ENCODE measurements at places on chromosomes 4 and X. TPM values are rescaled to one million over a fixed set of nuclear protein-coding genes. Genes with fewer than 3 reads are reported as not detected.

Gene PF4V1
- total RNA-seq, result not detected

DNA sequence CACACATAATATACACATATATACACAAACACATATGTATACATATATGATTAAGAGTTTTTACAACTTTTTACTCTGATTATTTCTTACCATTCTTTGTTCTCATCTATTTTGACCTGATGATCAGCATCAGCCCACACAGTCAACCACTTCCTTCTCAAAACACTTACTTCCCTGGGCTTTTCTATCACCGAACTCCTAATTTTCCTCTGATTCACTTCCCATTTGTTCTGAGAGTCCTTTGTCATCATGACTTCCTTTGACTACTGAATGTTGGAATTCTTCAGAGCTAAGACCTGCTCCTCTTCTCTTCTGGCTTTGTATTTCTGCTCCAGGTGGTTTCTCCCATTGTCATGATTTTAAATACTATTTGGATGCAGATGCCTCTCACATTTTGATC, 209.5 kb upstream of the AFF2 start:
- no peak for DNase-seq
- H3K27me3 ChIP-seq, result no peaks in the 10 kb centered on the region
- H3K4me3 ChIP-seq, result no peak overlapping the region
- no peaks in the 10 kb centered on the region for H3K4me1 ChIP-seq

Gene ADAD1
- not detected for total RNA-seq

DNA sequence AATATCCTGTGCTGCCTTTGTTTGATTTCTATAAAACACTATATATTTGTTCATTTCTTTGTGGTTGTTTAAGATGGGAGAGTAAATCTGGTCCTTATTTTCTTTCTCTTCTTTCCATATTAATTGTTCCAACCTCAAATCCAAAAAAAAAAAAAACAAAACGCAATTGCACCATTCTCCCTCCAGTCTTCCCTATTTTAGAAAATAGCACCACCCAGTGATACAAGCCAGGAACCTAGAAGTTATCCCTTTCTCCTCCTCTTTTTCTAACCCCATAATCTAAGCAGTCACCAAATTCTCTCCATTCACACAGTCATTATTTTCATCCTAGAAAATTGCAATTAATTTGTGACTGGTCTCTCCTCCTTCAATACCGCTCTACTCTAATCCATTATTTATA, 107.8 kb downstream of the GABRA3 start:
- no peaks in the 10 kb centered on the region for H3K36me3 ChIP-seq
- H3K27me3 ChIP-seq, result no peaks in the 10 kb centered on the region
- H3K27ac ChIP-seq, result no peak overlapping the region
- DNase-seq, result no peak

DNA sequence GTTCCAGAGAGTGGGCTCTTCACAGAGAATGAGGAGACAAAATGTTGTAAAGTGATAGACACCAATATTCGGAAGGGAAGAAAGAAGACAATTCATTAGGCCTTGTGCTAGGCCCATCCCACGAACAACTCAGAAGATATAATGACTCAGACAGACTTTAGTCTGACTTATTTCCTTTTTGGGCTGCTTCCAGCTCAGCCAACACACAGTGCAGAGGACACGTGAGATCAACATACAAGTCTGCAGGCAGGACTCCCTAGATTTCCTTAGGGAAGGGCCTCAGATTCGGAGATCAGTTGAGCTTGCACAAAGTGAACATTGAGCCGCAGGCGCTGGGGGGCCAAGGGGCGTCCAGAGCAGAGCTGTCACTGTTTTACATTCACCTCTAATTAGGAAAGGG, 290.7 kb upstream of the TENM3 start:
- H3K36me3 ChIP-seq, result no peaks in the 10 kb centered on the region
- H3K27me3 ChIP-seq, result no peaks in the 10 kb centered on the region
- H3K27ac ChIP-seq, result no peak overlapping the region
- peaks cover 18% of the 10 kb centered on the region for H3K4me1 ChIP-seq

GRCh38 chr4:39820186-39820585, 122.2 kb downstream of the UBE2K start:
- H3K4me1 ChIP-seq, result peaks cover 6% of the 10 kb centered on the region
- H3K4me3 ChIP-seq, result no peak overlapping the region
- DNase-seq, result no peak

- H3K4me1 ChIP-seq, result no peaks in the 10 kb centered on the region
- H3K27me3 ChIP-seq, result no peaks in the 10 kb centered on the region
- DNase-seq, result no peak
- H3K4me3 ChIP-seq, result no peak overlapping the region
- no peak overlapping the region for H3K27ac ChIP-seq
- no peaks in the 10 kb centered on the region for H3K36me3 ChIP-seq
Measured at GRCh38 chrX:104282166-104282725, 27.5 kb upstream of the ESX1 start.

DNA sequence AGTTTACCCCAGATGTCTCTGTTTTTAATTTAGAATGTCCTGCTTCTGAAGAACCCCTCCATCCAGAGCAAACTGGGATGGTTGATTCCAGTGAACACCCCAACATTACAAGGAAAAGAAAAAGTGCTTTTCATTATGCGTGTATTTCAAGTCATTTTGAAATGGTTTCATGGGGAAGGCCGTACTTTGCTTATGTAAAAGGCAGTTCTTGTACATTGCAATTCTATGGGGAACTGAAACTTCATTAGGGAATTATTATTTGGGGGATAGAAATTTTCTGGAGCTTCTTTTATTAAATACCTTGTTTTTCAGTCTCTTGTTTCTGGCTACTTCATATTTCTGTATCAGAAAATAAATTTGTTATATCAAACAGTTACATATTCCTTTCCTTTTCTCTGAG, 96.9 kb upstream of the ZNF518B start:
- DNase-seq, result no peak
- H3K27me3 ChIP-seq, result peaks cover 24% of the 10 kb centered on the region
- no peak overlapping the region for H3K27ac ChIP-seq
- H3K36me3 ChIP-seq, result no peaks in the 10 kb centered on the region
- H3K4me1 ChIP-seq, result no peaks in the 10 kb centered on the region

Gene GAGE12F
- total RNA-seq, result not detected
